ENCODE measurements at places on chromosomes 1 and 21.

DNA sequence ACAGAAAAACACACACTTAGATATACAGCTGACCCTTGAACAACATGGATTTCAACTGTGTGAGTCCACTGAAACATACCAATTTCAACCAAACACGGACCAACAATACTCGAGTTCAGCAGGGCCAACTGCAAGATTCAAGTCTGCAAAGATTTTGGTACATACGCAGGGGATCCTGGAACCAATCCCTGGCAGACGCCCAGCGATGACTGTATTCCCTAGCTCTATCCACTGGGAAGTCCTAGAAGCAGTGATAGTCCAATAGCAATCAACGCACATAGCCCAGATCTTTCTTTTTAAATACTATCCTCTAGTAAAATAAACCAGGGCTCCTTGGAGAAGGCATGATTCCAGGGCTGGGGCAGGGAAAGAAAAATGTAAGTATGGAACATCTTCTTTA lies 9.0 kb downstream of the DDX59 start:
- no peak for DNase-seq

- DNase-seq: peak; percentile 69
These were observed 1.8 kb downstream of the DISC1 start for GRCh38 chr1:231628207-231628876.

- DNase-seq: no peak
These were observed 9.3 kb upstream of the DCAF6 start for GRCh38 chr1:167927046-167927754.

- no peak for DNase-seq
These were observed 321.7 kb upstream of the PLXNA2 start for GRCh38 chr1:208565756-208566440.

DNA sequence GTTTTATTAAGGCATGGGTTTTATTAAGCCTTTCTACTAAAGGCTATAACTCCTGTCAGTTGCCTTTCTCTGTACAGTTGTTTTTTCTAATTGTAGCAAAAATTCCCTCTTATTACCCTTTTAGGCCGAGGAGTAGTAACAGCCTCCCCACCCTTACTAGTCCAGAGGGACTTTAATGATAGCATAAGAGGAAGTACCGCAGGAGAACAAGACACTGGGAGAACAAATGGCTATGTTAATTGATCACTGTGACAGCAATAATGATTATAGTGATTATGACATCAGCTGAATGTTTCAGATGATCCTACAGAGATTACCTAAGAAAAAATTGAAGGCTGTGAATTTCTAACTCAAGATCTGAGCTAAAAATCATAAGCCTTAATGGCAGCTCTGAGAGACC lies 383.0 kb upstream of the PTBP2 start:
- no peak for DNase-seq

DNA sequence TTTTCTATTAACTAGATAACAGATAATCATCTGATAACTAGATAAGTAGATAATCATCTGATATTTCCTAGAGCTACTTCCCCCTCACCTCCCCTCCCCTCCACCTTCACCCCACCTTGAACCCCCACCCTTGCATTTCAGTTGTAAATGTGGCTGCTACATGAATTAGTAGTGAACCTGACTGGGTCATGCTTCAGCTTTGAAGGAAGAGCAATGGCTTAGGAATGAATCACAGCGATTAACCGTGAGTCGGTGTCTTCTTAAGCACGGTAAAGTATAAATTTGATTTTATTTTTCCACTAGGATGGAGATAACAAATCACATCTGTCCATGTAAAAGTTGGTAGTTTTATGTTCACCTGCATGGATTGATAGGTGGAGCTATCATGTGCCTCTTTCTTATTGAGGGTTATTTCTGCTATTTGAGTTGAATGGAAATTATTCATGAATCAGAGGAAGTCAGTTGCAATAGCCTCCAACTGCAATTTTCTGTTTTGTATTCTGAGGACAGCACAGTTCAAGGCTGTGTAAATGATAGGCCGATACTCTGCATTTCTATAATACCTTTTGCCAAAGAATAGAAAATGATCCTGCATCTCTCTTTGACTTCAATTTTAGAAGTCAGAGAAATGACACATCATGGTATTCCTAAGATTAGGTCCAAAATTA lies 235.0 kb downstream of the PTGER3 start:
- DNase-seq: no peak

DNA sequence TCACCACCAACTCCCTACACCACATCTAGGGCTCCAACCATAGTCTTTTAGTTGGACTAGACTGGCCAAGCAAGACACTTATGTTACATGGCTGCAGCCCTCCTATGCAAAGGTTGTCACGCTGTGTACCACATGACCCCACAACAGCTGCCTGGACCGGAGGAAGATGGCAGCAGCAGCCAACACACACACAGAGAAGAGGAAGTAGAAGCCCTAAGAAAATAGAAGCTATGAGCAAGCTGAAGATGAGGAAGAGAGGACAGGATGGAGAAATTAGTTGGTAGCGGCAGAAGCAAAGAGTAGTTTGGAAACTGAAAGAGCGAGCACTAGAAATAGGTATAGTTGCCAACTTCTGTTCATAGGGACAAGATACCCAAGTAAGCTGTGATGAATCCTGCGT lies 60.8 kb upstream of the RALGPS2 start:
- DNase-seq: no peak

DNA sequence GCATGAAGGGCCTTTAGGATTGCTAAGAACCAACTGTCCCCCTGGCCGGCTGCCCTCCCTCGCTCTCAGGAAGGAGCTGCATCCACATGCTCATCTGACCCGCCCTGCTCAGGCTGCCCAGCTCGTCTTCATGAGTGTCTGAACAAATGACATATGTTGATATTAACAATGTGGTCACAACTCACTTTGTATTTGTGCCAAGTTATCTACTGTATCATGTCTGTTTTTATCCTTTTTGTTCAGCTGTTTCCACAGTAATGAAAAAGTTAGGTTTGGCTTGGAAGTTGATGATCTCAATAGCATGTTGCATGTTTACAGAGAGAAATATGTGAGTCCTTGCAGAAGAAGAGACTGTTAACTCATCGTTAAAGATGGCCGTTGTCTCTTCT lies 75.1 kb downstream of the PHTF1 start:
- DNase-seq: no peak

GRCh38 chr1:161133220-161133740 lies 813 bp upstream of the DEDD start:
- DNase-seq: no peak

GRCh38 chr1:11321656-11322491 lies 48.9 kb downstream of the UBIAD1 start:
- peak; percentile 93 for DNase-seq

GRCh38 chr21:37799211-37800056 lies 116.8 kb downstream of the KCNJ6 start:
- DNase-seq: no peak

DNA sequence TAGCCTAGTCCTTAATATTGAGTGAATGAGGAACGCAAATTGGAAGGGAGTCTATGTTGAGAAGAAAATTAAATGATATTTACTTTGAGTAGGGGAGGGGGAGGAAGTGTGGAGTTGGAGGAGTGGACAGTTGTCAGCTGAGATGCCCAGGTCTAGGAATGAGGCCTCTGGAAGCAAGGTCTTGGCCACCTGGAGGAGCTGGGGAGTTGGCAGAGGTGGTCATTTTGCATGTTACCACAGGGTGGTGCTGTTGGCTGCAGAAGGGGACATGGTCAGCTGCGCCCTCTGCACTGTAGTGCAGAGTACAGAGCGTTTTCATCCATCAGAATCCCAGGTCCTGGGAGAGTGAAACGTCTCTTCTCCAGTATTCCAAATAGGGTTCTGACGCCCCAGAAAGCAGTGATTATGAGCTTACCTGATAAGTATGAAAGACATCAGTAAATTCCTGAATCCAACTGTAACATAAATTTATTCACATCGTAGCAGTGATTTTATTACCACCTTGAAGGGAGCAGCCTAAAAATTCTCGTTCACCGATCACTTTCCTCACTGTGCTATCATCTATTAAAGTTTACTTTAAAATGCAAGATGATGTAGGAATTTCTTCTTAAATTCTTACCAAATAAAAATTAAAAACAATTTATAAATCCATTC lies 13.8 kb downstream of the PARK7 start:
- DNase-seq: peak; percentile 57
